COR-L47 (cell line): ENCODE measurements at places on chromosomes 1 and 21.

DNA sequence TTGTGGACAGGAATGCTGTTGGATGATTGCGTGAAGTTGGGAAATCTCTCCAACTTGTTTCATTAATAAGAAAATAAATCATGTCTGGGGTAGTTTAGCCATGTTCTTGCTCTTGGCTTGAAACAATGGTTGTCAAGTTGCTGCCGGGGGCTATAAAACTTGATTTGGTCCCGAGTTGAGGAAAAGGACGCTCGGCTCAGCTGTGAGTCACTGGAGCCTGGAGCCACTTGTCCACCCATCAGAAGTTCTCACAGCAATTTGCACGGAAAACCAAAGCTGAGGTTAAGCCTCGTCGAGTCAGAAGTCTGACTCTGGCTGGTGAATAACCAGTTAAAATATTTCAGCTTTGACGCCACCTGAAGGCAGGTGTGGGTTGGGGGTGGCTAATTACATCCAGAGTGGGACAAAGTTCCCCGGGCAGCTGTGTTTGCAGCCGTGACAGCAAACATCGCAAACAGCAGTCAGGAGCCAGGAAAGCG, 19.7 kb upstream of the RIPK4 start:
- no peak for DNase-seq

GRCh38 chr1:89552471-89553081, 27.9 kb downstream of the LRRC8B start:
- DNase-seq = no peak

GRCh38 chr1:171198081-171198480, 13.0 kb downstream of the FMO2 start:
- DNase-seq = no peak

DNA sequence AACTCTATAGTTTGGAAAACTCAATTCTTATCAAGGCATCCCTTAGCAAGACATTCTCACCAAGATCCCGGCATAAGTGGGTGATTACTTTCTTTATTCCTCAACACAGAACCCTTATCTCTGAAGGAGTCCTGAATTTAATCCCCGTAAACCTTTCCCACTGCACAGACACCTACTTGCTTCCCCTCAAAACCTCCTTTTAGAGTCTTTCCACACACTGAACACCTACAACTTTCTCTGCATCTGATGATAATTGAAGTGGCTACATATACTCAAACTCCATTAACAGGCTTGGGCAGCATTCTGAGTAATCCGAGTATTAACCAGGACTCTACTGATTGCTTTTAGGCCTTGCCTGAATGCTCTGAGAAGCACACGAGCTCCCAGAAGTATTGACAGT, 23.5 kb downstream of the PALMD start:
- DNase-seq = no peak

DNA sequence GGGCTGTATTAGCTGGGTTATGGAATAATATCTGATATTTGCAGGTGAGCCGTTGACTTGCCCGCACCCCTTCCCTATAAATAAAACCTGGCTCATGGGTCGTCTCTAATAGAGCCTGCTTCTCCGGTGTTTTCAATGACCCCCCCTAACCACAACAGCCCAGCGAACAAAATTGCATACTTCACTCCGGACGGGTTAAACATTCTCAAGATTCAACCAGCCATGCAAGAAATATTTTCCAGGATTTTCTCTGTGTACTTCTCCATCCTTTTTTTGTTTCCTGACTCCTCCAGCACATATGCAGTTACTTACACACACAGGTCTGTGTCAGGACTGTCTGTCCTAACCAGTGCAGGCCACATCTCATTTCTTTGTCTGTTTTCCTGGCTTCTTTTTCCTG, 267.7 kb downstream of the ZNF648 start:
- DNase-seq = no peak

- no peak for DNase-seq
Observed at GRCh38 chr1:54249819-54250435, 50.0 kb downstream of the MRPL37 start.

DNA sequence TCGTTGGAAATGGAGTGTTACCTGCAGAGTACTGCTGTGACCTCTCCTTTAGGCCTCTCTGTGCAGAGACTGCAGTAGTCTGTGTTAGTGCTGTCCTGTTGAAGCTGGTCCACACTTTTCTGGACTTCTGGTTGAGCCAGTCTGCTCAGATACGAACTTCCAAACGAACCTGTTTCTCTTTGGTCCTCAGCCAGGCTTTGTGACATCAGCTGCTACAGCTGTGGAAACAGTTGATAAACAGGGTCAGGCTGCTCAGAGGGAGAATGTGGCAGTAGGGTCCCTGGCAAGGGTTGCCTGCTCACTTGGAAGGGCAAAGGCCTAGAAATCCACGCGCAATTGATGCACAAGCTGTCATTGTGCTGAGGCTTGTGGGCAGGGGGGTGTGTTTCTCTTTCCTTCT, 98.8 kb downstream of the NOS1AP start:
- no peak for DNase-seq

GRCh38 chr1:229035748-229036082, 235.2 kb upstream of the RAB4A start:
- no peak for DNase-seq

GRCh38 chr21:43645136-43645891, 14.0 kb downstream of the HSF2BP start:
- DNase-seq = peak; percentile 32

GRCh38 chr1:188367661-188368060, 1538.9 kb downstream of the PLA2G4A start:
- DNase-seq = no peak

GRCh38 chr1:212955961-212956620, 5.8 kb downstream of the VASH2 start:
- DNase-seq = no peak

GRCh38 chr1:24475700-24476099, 26.9 kb upstream of the RCAN3 start:
- no peak for DNase-seq

DNA sequence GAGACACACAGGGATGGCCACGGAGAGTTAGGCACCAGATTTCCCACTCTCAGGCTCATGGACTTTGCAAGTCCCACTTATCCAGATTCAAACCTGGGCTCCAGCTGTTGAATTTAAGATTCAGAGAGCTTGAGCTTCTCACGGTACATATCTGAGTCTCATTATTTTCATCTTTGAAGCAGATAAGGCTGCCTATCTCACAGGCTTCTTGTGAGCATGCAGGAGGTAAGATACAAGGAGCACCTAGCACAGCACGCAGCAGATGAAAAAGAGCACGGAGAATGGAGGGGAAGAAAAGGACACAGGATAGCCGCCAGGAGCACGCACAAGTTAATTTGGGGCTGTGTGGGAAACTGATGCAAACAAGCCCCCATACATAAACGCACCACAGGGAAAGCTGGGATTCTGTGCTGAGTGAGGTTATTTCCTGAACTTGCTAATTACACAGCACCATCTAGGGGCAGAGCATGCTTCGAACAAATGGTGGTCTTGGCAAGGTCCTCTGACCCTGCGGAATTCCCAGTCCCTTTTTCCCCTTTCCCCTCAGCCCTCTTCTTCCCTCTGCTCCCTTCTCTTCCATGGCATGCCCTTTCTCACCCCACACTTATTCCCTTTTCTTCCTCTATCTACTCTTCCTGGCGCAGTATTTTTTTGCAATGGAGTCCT, 134.7 kb upstream of the VANGL1 start:
- DNase-seq = peak; percentile 18
